Fibroblast of skin of left biceps (primary cell): ENCODE measurements at places on chromosomes 7 and 10.

DNA sequence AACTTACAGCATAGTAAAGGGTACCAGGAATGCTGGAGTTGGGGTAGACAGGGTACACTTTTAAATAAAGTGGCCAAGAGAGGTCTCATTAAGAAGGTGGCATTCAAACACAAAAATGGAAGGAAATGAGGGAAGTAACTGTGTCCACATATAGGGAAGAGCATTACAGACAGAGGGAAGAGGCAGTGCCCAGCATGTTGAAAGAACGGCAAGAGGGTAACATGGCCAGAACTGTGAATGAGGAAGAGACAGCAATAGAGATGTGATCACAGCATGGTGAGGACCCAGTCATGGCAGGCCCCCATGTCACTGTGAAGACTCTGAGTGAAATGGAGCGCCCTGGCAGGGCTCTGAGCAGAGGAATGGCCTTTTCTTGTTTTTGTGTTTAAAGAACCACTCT, 35.1 kb upstream of the ZNRF2 start:
- DNase-seq: no peak

DNA sequence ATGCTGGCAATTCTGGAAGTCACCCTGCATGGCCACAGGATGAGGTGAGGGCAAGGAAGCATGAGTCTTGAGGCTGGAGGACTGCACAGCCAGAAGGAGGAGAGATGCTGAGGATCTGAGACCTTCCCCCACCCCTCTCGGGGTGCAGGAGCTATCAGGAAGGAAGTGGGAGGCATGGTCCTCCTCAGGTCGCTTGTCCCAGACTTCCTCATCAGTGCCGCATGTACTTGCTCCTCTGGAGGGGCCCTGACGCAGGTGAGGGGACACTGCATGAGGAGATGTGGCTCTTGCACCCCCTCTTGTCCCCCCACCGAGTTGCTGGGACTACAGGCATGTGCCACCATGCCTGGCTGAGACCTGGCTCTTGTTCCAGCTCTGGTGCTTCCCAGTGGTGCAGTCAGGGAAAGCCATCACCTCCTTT, 5.7 kb upstream of the ZMIZ1 start:
- no peak for DNase-seq

DNA sequence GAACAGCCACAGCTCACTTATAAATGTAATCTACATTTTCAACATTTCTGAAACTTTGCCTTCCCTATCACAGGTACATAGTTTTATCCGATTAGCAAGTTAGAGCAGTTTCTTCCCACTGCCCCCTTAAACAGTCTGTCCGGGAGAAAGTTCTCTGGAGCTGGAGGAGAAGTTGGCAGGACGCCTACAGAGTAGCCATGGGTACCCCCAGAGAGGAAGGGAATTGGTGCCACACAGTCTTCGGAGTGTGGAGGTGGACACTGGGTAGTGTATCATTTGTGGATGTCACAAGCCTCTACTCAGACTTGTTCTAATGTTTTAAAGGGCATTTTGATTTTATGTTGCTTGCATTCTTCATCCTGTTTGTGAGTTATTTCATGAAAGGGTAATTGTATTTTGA, 39.0 kb downstream of the TAF3 start:
- no peak for DNase-seq

- no peak for DNase-seq
Observed at GRCh38 chr7:16921644-16922257, 40.0 kb upstream of the AGR3 start.

DNA sequence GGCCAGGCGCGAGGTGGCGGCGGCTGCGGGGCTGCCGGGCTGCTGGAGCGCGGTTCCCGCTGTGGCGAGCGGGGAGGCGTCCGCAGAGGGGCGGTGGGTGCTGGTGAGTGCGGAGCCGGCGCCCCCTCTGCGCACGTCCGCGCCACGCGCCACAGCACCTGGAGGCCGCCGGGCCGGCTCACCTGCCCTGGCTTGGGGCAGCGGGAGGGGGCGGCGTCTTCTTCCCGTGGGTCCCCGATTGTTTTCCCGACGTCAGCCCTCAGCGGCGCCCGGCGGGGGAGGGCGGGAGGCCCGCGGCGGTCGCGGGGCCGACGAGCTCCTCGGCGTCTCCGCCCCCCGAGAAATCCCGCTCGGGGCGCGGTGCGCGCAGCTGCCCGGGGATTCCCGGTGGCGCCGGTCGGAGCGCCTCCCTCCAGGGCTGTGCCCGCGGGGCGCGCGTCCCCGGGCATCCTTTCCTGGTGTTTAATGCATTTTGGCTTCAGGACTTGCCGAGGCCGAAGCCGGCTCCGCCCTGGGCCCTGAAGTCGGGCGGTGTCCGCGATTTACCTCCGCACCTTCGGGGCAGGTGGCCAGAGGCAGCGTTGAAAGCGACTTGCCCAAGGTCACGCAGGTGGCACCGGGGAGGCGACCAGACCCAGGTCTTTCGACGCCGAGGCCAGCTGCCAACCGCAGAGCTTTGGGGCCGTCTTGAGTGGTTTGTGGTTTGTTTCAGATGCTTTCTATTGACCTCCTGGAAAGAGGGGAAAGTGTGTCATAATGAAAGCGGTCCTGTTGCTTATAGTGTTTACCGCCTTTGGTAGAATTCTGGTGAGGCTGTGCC, 561 bp downstream of the PLEKHA1 start:
- DNase-seq: no peak

GRCh38 chr10:43444323-43444722, 7.4 kb downstream of the ZNF487 start:
- DNase-seq: no peak

DNA sequence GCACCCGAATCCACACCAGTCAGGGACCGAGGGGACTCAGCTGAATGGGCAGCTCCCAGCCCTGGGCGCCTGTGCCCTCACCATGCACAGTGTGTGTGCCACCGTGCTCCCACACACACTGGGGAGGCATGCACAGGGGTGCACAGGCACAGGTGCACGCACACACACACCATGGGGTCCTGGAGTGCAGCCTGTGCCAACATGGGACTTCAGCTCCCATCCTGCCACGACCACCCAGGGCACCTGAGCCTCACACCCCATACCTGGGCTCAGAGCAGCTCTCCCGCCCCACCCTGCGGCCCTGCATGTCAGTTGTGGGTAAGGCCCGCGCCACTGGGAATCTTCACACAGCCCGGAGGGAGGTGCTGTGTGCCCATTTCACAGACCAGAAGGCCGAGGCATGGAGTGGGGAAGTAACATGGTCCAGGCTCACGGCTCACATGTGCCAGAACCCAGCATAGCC, 8.0 kb downstream of the ELFN1 start:
- no peak for DNase-seq

GRCh38 chr7:48665353-48666135, 258.8 kb upstream of the CDC14C start:
- no peak for DNase-seq

DNA sequence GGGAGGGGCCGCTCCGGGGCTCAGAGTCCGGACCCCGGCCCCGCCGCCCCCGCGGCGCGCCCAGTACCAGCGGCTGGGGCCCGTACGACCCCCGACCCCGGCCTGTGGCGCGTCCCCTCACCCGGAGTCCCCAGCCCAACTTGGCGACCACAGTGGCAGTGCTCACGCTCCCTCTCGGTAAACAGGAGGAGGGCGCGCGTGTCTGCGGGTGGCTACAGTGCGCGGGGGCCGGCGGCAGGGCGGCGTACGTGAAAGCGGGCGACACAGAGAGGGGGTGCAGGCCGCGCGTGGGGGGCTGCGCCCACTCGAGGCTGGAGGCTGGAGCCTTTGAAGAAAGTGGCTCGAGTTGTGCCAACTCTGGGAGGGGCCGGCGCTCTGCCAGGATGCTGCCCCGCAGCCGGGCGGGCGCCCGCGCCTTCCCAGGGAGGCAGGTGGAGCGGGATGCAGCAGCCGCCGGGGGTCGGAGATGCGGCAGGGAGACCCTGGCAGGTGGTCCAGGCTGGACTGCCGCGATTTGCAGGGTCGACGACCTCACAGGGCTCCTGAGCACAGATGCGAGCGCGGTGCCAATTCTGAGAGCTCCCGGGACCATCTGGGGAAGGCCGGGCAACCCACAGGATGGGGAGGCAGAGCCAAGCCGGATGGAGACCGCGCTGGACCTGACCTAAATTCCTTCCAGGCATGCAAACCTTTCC, 655 bp downstream of the PTPRE start:
- no peak for DNase-seq

GRCh38 chr7:90768301-90768700, 172.2 kb downstream of the CDK14 start:
- DNase-seq: no peak

- DNase-seq: no peak
Observed at GRCh38 chr10:46035923-46036849, 5.8 kb upstream of the NCOA4 start.

GRCh38 chr10:18594574-18595156, 56.7 kb downstream of the NSUN6 start:
- DNase-seq: no peak

- DNase-seq: no peak
Observed at GRCh38 chr7:65239707-65240352, 133.8 kb upstream of the ZNF92 start.
